ENCODE measurements at places on chromosomes 16 and 17.

- no peak for DNase-seq
Measured at GRCh38 chr16:48217708-48218107, 26.4 kb upstream of the LONP2 start.

DNA sequence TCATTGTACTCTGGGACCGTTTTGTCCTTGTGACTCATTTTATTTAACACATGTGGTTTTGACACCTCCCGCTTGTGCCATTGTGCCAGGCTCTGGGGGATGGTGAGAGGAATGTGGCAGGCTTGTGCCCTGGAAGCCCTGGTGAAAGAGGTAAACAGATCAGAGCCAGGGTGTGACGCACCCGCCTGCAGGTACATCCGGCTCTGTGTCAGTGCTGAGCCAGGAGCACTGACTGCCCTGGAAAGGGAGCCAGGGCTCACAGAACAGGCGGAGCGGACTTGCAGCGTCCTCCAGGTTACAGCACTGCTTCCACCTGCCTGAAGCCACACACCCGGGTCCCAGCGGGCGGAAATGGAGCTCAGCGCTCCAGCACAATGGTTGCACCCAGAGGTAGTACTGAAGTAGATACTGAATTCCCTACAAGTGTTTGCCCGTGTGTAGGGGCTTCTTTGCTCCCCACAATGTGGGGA is 30.6 kb downstream of the CDRT15 start:
- no peak for DNase-seq

GRCh38 chr17:72423718-72424117 is 302.9 kb downstream of the SOX9 start:
- DNase-seq = no peak

- DNase-seq = no peak
Measured at GRCh38 chr17:21031756-21032396, 10.9 kb downstream of the USP22 start.

DNA sequence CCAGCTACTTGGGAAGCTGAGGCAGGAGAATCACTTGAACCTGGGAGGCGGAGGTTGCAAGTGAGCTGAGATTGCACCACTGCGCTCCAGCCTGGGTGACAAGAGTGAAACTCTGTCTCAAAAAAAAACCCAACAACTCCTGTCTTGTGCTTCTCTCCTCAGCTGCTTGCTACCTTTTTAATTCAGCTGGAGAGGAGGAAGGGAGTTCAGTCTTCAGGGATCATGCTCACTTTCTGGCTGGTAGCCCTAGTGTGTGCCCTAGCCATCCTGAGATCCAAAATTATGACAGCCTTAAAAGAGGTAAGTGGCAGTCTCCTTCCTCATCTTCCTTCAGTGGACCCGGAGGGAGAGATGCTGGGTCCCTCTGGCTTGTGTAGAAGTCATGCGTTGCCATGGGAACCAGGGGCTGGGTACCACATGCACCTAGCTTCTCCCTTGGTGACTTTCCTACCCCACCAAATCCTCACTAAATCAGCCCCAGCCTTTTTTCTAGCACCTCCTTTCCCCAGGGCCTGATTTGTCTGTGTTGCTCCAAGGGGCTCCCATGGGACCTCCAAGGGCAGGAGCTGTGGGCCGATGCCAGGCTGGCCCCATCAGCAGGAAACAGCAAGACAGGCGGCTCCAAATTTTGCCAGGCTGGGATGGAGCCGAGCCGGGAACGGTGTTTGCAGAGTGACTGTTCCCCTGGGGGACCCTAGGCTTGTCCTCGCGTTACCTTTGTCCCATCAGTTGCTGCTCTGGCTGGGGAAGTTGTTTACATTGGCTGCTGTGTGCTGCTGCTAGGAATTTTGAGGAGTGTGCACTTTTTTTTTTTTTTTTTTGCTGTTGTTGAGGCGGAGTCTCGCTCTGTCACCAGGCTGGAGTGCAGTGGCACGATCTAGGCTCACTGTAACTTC is 65.2 kb downstream of the ABCC1 start:
- no peak for DNase-seq

GRCh38 chr17:29115961-29116803 is 64.0 kb downstream of the MYO18A start:
- peak; percentile 68 for DNase-seq

DNA sequence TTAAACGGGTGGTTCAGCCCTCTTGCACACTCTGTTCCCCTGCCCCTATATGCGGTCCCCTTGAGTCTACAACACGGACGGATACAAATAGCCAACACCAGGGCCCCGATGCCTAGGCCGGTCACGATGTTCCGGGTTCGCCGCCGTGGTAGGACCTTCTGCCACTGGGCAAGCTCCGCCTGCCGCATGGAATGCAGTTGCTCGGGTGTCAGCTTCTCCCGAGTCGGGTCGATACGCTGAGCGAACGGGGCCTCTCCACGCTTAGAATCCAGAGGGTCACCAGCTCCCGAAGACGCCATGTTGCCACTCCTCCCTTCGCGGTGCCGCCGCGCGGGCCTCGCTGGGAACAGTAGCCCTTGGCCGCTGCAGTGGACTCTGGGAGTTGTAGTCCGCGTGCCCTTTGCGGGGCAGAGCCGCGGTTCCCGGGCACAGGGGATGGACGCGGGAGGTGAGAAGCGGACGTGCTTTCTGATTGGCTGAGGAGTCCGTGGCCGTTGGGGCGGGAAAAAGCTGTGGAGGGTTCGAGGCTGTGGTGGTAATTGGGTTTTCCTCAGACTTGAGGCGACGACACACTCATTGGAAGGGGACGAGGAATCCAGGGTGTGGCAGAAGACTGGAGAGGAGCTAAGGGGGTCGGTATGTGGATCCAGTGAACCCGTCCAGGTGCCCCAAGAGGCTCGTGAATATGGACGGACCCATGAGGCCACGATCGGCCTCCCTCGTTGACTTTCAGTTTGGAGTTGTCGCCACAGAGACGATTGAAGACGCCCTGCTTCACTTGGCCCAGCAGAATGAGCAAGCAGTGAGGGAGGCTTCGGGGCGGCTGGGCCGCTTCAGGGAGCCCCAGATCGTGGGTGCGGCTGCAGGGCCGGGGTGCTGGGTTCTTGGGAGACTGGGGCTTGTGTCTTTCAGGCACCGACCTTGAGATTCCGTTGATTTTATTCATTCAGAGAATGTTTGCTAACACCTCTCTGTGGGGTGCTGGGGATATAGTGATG is at the start of the genes CNTD1 and COA3:
Gene CNTD1 (plus strand): TSS at position 479 of the 998 bp plus-strand sequence. CDS start 207 bp downstream, at position 686.
Gene COA3 (minus strand): TSS at position 322 of the 998 bp plus-strand sequence. CDS start 23 bp downstream, at position 299.
- peak; percentile 96 for DNase-seq

- no peak for DNase-seq
Measured at GRCh38 chr17:21467739-21468490, 91.8 kb downstream of the KCNJ12 start.

GRCh38 chr16:7083096-7083495 is 249.5 kb upstream of the RBFOX1 start:
- DNase-seq = no peak

Measured in GM13976 (cell line).